C1 segment of cervical spinal cord (tissue), 14 donors: ENCODE measurements at places on chromosomes 2 and 18.

- DNase-seq: no peak
Observed at GRCh38 chr2:26144953-26145680, 27.8 kb upstream of the GAREM2 start.

DNA sequence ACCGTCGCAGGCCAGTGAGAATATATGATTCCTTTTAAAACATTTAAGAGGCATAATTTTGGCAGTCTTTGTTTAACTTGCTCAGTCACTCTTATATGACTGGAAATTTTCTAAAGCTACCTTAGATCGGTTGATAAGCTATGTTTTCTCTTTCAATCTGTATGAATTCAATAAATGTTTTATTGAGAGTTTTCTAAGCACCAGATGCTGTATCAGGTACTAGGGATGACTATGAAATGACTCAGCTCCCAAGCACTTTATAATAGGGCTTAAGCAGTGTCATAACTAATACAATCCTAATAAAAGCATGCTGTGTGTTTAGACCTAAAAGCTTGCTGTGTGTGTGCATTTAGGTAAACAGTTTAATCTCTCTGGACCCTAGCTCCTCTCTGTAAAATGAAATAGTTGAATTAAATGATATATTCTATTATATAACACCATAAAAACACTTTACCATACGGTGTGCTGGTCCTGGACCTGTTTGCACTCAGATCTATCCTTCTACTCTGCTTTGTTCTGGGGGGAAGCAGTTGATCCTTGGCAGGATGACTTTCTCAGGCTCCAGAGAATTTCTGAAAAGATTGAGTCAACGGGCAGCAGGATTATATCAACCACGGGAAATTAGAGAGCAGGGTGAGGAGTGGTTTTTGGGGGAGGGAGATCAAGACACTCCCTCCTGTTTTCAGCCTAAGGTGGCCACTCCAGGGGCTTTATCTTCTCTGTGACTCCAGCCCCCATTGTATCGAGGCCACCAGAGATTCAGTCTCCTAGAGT, 26.1 kb upstream of the SLC38A11 start:
- no peak for DNase-seq

DNA sequence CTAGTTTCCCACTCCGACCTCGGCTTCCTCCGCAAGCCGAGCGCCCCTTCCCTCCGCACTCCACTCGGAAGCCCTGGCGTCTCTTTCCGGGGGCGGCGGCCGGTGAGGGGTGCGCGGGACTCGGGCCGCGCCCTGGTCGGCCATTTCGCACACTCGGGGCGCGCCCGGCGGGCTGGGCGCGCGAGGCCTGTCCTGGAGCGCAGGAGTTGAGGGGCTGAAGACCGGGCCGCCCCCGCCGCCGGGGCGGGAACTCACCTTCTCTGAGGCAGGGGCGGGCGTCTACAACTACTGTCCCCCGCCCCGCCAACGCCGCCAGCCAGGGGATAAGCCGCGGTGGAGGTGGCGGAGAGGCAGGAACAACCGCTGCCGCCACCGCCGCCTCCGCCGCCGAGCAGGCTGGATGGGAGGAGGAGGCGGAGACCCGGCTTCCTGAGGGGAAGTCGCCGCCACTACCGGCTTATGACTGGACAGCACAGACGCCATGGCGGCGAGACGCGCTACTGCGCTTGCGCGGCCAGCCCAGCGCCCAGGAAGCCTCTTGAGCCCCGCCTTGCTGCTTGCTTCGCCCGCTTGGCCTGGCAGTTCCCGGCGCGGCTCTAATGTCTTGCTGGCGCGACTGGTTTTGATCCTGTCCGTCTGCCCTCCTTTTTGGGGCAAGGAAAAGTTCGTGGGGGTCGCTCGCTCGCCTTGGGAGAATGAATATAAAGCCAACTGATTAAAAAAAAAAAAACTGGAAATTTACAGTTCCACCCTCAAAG, at the start of gene KRCC1:
TSS of gene KRCC1 (minus strand) at position 413 of the 758 bp plus-strand sequence. CDS start 27,220 bp downstream, outside the sequence.
- DNase-seq: peak; percentile 95

- no peak for DNase-seq
Observed at GRCh38 chr2:105765415-105766299, 20.9 kb downstream of the NCK2 start.
